ENCODE measurements at places on chromosomes 16 and 17. TPM values are rescaled to one million over a fixed set of nuclear protein-coding genes. Genes with fewer than 3 reads are reported as not detected.

Gene CYGB
- 11.7 TPM for total RNA-seq

Gene ANKRD40CL
- total RNA-seq = not detected

Gene PLCD3
- 41.9 TPM for total RNA-seq

Gene KRTAP16-1
- total RNA-seq = not detected

Gene EFCAB3
- total RNA-seq = not detected

Gene ADAMTS18
- total RNA-seq = not detected

Gene FAM171A2
- total RNA-seq = 0.86 TPM

Gene BEAN1
- under 0.01 TPM for total RNA-seq

Gene GRAPL
- total RNA-seq = 0.43 TPM

Gene CEP295NL
- total RNA-seq = 5.6 TPM

Measured in fibroblast of villous mesenchyme (primary cell).